ENCODE measurements at places on chromosomes 12 and 14. TPM values are rescaled to one million over a fixed set of nuclear protein-coding genes. Genes with fewer than 3 reads are reported as not detected.

GRCh38 chr12:112916270-112916669, 9.5 kb downstream of the OAS1 start:
- no peak for DNase-seq

Gene SLC7A7
- total RNA-seq: 0.45 TPM

DNA sequence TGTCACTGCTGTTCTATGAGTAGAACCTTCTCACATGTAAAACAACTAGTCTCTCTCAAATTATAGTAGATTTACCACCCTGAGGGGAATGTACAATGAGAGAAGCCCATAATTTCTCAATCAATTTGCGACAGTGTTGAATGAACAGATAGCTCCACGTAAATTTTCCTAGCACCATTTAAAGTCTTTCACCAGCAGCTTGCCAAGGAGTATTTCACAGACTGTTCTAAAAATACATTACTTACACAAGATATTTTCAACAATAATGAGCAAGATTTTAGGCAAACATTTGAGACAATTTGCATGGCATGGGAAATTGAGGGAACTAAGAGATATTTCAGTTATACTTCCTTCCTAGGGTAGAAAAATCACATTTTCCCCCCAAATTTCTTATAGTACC, 151.6 kb downstream of the KICS2 start:
- no peak for DNase-seq

Gene LMNTD1
- not detected for total RNA-seq

- no peak for DNase-seq
These were observed 5.6 kb upstream of the ST8SIA1 start for GRCh38 chr12:22340143-22340542.

Gene DTX3
- total RNA-seq: 15.1 TPM

- peak; percentile 89 for DNase-seq
These were observed 3.4 kb upstream of the NXPH4 start for GRCh38 chr12:57213058-57213715.

DNA sequence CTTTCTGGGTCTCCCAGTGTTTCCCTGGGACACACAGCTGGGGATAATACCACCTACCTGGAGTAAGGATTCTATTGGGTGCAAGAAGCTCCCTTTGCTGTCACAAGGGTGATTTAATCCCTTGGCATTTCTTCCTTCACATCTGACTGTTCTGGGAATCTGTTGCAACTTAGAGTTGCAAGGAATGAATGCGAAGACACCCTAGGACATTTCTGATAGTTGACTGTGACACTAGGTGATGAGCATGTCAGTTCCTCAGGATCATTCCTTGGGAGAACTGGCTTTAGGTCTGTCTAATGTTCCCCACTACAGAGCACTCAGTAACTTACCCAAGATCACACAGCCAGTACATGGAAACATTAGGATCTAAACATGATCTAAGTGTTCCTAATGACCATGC, 593.6 kb downstream of the NRXN3 start:
- DNase-seq: no peak

- DNase-seq: no peak
These were observed 255.5 kb downstream of the RASSF9 start for GRCh38 chr12:85580562-85581168.

Gene COX8C
- not detected for total RNA-seq

Gene PLCZ1
- not detected for total RNA-seq

- no peak for DNase-seq
These were observed 69.5 kb downstream of the LRIG3 start for GRCh38 chr12:58850826-58851225.

- peak; percentile 11 for DNase-seq
These were observed 12.2 kb upstream of the OR5AU1 start for GRCh38 chr14:21168055-21168454.

Gene TRHDE
- not detected for total RNA-seq

- no peak for DNase-seq
These were observed 163.4 kb upstream of the RTL1 start for GRCh38 chr14:101066826-101067510.

DNA sequence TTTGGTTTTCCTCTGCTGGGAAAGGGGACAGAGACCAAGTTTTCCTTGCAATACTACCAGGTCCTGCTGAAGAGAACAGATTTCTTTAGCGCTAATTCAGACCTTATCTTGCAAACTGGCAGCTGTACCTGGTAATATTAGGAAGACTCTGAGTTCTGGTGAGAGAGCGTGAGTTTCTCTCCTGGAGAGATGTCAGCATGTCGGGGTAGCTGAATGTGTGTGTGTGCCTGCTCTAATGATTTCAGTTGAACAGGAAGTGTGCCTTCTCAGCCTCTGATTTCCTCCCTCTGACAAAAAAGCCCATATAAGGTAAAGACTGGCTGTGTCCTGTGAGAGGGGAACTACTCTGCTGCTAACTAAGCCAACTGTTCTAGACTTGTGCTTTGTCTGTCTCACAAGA, 10.3 kb upstream of the ERP27 start:
- DNase-seq: peak; percentile 73

Gene RD3L
- total RNA-seq: not detected

GRCh38 chr14:44910821-44911220, 50.9 kb downstream of the KLHL28 start:
- no peak for DNase-seq

Gene HOXC4
- total RNA-seq: 0.89 TPM

Data from activated CD8-positive, alpha-beta T cell treated with anti-CD3 and anti-CD28 coated beads for 36 hours (primary cell).